Aorta (tissue), 5 donors: ENCODE measurements at places on chromosomes 13 and 19. TPM values are rescaled to one million over a fixed set of nuclear protein-coding genes. Genes with fewer than 3 reads are reported as not detected.
A peak's percentile ranks its signal among the peaks of the same experiment; 100 is the strongest.

CALM3 gene
- polyA plus RNA-seq, result 197 TPM

DNA sequence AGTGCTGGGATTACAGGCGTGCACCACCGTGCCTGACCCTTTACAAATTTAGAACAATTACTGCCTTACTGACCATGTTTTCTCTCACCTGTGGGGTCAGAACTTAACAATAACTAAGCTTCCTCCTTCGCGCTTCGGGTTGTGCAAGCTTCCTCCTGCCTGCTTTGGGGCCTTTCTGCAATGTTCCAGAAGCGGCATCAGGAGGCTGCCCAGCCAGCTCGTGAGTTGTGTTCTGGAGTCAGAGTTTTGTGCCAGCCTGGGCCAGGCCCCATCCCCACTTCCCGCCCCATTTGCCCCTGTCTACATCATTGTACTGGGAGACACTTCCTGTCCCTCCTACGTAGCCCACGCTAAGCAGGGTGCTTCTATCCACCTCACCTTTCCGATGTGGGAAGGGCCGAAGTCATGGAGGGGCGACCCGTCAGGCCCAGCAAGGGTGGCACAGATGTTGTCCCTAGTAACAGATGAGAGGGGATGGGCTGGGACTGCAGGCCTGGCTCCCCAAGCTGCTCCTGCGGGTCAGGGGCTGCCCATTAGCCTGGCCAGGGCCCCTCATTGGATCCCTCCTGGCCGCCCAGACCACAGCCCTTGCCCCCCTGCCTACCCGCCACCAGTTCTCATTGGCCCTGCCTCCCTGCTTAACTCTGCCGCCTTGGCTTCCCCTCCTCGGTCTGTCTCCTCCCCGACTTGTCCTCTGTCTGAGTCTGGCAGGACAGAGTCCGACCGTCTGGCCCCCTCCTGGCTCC, 13.4 kb downstream of the UHRF1 start:
- DNase-seq, result no peak

CILP2 gene
- polyA plus RNA-seq, result not detected

- no peak for DNase-seq
Measured at GRCh38 chr19:18295034-18295451, 13.6 kb upstream of the JUND start.

P2RY11 gene
- 5.3 TPM for polyA plus RNA-seq

DNA sequence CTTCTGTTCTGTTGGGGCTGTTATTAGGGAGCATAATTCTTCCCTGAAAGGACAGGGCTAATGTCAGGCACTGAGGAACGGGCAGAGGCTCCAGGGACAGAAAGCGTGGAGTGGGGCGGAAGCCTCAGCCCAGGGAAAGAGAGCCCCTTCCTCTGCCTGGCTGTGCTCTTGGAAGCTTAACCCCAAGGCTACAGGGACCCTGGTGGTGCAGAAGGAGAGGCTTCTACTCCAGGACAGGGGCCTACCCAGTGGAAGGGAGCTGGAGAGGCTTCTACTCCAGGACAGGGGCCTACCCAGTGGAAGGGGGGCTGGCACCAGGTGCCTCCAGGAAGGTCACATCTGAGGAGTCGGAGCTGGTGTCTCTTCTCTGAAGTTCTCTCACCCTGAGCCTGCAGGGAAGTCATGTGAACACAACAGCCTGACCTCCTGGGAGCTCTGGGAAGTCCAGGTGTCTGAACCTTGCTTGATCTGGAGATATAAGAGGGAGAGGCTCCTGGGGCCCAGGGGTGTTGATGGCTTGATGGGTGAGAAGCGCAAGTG, 159.5 kb upstream of the SOX1 start:
- DNase-seq, result no peak

GRCh38 chr13:73061876-73062275, 3.1 kb downstream of the KLF5 start:
- DNase-seq, result no peak

GRCh38 chr13:46213242-46213641, 1.5 kb downstream of the LRRC63 start:
- no peak for DNase-seq

LGALS14 gene
- polyA plus RNA-seq, result not detected

DNA sequence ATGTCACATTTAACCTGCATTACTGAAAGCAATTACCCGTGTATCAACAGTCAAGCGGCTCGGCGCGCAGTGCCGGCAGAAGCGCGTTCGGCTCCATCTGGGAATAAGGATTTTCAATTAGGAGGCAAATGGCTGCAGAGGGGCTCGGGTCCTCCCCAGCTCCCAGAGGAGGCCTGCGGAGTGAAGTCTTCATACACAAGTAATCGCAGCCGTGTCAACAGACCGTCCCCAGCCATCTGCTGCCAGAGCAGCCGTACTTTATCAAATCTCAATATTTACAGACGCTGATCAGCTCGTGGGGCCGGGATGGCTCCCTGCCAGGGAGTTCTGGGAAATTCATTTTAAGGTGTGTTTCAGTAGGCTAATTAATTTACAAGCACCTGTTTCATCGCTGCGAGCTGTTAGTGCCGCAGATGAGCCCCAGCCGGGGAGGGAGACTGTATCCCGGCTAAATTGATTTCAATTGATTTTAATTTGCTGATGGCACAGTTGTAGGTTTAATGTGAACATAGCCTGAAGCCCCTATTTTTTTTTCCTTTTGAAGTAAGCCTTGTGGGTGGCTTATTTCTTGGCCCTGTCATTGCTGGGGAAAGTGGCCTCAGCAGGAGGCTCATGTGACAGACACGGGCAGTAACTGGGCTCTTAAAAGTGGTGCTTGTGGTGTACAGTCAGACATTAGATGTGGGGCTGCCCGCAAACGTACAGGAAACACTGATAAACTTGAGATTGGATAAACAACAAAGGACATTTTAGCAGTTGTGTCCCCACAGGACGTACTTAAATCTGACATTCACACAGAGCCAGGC, 252.7 kb downstream of the TEX29 start:
- DNase-seq, result peak; percentile 58

PRKD2 gene
- polyA plus RNA-seq, result 79.2 TPM

DNA sequence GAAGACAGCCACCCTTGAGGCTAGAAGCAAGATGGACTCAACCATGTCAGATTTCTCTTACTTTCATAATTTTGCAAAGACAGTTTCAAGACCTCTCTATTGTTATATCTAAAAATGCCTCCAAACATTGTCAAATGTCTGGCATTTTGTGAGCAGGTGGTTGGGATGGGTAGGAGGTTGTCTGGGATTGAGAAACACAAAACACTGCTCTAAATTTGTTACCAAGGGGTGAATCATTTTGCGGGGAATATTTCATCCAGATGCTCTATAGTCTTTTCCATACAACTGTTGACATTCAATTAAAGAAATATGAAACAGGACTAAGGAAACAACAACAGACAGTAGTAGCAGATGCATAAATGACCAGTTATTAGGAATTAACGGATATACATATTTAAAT, 208.2 kb downstream of the ITGBL1 start:
- DNase-seq, result no peak

DNA sequence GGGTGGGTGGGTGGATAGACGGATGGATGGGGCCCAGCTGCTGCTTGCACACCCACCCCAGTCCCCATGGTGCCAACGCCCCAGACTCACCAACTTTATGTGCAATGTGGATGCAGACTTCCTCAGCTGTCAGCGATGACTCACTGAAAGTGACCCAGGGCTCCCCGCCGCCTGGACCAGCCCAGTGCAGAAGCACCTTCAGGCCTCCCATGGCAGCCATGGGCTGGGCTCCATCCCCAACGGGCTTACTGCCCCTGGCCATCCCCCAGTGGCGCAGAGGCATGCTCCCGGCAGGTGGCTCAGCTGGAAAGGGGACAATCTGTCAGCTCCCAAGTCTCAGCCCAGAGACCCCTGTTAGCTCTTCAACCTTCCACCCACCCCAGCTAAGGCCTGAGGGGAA, 2.2 kb downstream of the TYK2 start:
- DNase-seq, result no peak

DNA sequence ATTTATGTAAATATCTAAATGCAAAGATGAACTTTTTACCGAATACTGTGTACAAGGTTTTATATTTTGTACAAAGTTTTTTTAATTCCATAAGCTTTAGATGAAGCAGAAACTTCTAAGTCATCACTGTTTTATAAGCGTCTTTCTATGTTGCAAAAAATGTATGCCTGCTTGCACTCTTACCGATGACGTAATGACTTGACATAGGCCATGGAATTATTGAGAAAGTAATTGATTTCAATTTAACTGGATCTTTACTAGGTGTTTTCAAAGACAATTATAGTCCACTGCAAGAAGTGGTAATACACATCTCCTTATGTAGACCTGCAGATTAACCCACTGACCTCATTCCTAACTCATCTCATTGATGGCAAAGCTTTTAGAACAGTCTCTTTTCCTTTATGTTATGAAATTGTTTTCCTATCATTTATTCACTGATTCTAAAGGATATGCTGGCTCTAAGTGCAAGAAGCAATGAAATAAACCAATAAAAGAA, 10.4 kb downstream of the DACH1 start:
- DNase-seq, result no peak

WASF3 gene
- polyA plus RNA-seq, result 10.3 TPM

DNA sequence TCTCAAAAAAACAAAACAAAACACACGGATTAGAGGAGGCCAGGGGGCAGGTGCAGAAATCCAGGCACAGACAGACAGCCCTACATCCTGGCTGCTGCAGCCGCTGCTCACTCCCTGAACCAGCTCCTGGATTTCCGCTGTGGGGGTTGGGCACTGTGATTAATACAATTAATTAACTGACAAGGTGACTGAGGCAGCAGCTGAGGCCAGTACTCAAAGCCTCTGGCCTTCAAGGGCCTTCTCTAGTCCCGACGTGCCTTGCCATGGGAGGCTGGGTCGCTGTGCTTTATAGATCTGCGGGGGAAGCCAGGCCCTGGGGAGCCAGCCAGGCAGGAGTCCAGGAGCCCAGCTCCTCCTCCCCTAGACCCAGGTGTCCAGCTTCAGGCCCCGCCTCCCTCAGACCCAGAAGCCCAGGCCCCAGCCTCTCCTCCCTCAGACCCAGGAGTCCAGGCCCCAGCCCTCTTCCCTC, 4.6 kb downstream of the NECTIN2 start:
- no peak for DNase-seq

- DNase-seq, result no peak
Measured at GRCh38 chr13:51900471-51900870, 38.7 kb downstream of the CCDC70 start.

DNA sequence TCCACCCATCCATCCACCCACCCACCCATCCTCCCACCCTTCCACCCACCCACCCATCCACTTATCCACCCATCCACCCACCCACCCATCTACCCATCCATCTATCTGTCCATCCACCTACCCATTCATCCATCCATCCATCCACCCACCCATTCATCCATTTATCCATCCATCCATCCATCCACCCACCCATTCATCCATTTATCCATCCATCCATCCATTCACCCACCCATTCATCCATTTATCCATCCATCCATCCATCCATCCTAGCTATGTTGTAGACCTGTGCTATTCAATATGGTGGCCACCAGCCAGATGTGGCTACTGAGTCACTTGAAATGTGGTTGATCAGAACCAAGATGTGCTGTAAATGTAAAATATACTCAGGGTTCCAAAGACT, 5.1 kb downstream of the CAMSAP3 start:
- DNase-seq, result no peak

- DNase-seq, result no peak
Measured at GRCh38 chr13:73090116-73090822, 31.5 kb downstream of the KLF5 start.

DNA sequence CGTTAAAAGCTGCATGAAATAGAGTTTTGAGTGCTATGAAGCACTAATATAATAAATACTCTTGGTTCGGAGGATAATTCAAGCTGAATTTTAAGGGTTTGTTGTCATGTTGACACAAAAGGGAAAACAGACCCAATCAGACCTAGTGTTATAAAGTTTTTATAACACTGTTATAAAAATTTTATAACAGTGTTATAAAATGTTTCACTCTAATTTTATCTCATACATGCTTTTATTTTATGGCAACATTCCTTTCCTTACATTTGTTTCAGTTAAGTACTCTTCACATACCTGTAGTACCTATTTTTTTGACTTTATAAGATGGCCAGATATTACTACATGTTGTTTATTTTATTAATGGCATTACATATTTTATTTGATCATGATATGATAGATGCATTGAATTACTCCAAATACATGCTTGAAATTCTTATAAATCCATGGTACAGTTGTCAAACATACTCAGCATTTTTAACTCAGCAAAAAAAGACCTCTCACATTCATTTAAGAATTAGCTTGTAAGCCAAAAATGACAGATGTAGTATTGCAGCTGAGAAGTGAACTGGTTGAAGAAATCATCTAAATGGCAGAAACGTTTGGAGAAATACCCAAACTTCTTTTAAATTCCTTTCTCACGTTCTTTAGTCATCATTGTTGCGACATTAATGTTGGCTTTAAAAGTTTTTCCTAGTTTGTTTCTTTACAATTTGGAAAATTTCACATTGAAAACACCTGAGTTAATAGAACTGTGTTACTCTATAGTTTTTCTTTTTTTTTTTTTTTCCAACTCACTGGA, 104.5 kb downstream of the PIBF1 start:
- DNase-seq, result no peak

LILRB1 gene
- polyA plus RNA-seq, result 6.3 TPM
